CD4-positive, alpha-beta T cell treated with Interleukin-1 beta for 1 hour (primary cell): ENCODE measurements at places on chromosomes 5 and 9.

- no peak for DNase-seq
Observed at GRCh38 chr9:14278291-14278721, 35.6 kb downstream of the NFIB start.

GRCh38 chr9:131734781-131735180 is 5.1 kb downstream of the RAPGEF1 start:
- no peak for DNase-seq

- no peak for DNase-seq
Observed at GRCh38 chr9:90010793-90011192, 406.0 kb downstream of the GADD45G start.

DNA sequence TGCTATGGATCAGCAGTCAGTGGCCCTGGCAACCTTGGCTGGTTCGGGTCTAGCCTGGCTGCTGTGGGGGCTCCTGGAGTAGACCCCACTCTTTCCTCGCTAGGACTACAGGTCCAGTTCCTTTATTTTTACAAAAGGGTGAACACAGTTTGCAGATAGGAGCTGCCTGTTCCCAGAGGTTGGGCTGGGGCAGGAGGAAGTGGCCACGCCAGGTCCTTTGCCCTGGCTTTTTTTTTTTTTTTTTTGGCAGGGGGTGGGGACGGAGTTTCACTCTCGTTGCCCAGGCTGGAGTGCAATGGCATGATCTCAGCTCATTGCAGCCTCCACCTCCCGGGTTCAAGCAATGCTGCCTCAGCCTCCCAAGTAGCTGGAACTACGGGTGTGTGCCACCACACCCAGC is 7.9 kb downstream of the SLC2A6 start:
- DNase-seq, result no peak

DNA sequence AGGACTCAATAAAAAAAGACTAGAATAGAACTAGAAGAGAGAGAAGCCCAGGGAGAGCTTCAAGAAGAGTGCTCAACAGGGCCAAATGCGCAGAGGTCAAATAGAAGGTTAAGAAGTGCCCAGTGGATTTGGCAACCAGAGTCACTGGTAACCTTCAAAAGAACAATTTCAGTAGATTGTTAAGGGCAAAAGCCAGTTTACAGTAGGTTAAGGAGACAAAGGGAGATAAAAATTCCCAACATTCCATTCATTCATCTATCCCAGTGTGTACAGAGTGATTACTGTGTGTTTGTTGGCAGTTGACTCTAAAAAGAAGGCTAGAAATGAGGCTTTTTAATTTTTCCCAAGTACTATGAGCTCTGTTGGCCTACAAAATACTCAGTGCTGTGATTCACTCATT is 69.4 kb downstream of the RIGI start:
- DNase-seq, result no peak

DNA sequence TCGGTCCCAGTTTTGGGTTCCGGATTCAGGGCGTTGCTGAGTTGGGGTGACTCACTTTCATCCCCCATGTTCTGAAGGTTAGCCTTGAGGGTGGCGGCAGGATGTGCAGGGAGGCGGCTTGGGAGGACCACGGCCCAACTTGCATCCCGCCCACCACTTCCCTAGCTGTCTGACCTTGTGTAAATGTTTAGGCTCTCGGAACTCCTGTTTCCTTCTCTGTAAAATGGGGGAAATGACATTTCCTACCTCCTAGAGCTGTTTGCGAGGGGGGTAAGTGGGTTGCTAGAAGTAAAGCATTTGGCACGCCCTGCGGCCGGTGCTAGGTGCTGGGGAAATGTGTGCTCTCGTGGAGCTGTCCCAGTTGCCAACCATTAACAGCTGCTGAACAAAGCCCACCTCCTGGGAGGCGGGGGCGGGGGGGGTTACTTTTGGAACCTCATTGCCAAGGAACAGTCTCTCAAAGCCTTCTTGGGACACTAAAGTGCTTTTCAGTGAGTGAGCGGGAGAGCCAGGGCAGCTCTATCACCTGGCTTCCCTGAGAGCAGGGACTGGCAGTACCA is 27.5 kb downstream of the PTGES2 start:
- no peak for DNase-seq

GRCh38 chr5:141369994-141370848 is at the start of gene PCDHGB3:
Gene PCDHGB3 (plus strand): TSS chr5:141370242. CDS start chr5:141370395, 153 bp downstream.
- DNase-seq, result peak; percentile 33

DNA sequence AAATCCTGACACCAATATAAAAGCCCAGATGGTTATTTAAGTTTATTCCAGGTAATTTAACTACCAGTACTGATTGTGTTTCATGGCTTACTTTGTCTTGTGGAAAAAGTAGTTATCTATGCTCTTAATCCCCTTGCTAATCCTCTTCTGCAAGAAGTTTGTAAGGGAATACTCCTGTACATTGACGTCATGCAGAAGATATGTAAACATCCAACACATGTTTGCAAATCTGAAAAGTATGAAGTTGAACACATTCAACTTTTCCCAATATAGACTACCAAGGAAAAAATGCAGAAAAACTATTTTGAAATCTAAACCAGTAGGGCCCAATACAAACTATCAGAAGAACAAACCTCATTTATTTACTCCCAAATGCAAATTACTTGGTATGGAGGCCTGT is 56.3 kb upstream of the ELL2 start:
- DNase-seq, result no peak

DNA sequence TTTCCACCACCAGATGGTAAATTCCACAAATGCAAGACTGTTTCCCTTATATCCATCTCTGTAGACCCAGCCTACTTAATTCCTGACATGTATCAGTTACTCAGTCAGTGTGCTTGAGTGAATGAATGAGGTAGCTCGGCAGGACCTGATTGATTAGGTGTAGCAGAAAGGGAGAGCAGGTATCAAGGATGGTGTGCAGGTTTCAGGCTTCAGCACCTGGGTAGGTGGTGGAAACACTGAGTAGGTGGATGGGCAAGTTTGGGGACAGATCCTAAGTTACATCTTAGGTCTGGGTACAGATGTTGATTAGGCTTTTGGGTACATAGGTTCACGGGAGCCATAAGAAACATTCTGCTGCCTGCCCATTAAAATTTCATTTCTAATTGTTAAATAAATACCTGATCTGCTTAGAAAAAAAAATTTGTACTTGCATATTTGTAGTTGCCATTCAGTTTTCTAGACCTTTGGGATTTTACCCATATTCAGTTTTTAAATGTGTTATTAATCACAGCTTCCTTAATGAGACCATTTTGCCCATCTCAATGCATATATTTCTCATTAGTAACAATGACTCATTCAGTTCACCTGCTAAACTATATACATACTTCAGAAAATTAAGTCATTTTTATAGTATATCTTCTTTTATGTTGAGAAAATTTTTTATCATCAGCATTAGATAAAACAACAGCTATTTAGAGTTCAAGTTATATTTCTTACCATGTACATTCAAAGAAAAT is 111.8 kb downstream of the INIP start:
- DNase-seq, result no peak

DNA sequence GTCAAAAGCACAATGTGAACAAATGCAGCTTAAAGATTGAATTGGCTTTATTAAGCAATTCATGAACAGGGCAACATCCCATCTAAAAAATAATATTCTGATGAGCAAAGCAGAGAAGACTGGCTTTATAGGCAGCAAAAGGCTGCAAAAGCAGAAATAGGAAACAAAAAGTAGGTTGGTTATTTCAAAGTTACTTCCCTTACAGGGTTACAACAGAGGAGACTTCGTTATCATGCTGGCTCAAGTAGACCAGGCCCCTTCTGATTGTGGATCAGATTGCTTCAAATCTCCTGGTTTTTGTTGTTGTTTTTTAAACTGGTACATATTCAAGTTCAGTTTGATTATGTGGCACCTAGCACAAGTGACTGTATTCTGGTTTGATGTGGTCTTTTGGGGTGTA is 73.1 kb downstream of the MAN2A1 start:
- no peak for DNase-seq

- DNase-seq, result no peak
Observed at GRCh38 chr9:129981180-129981907, 61.6 kb downstream of the FNBP1 start.

GRCh38 chr9:122095010-122095767 is 2.1 kb upstream of the TTLL11 start:
- DNase-seq, result peak; percentile 39

DNA sequence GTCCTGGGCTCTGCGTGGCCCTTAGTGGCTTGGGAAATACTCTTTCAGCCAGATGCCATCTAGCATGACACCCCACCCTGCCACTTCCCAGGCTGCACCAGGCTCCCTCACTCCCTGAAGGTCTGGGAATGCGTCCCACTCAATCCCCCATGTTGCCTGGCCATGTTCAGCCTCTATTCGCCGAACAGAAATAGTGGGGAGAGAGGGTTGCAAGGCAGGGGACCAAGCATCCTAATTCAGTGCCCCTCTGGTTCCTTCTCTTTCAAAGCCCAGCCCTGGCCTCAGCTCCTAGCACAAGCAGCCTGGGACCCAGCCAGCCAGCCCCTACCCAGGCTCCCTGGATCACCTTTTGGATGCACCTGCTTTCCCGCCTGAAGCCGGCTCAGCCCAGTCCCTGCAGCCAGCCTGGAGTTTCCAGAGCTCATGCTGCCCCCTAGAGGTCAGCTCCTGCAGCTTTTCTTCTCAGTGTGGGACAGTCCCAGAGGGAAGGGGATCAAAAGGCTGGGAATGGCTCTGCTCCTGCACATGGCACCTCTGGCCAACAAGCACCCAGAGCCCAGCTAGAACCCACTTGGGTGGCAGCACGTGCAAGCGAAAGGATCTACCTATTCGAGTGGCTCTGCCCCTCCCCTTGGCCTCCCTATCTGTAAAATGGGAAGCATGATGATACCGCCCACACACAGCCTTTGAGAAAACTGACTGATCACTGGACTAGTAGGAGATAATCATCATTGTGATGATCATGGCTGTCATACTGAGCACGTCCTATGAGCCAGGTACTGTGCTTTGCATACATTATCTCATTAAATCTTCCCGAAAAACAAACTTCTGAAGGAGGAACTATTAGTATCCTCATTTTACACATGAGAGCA is 48.7 kb upstream of the C5orf58 start:
- peak; percentile 20 for DNase-seq

DNA sequence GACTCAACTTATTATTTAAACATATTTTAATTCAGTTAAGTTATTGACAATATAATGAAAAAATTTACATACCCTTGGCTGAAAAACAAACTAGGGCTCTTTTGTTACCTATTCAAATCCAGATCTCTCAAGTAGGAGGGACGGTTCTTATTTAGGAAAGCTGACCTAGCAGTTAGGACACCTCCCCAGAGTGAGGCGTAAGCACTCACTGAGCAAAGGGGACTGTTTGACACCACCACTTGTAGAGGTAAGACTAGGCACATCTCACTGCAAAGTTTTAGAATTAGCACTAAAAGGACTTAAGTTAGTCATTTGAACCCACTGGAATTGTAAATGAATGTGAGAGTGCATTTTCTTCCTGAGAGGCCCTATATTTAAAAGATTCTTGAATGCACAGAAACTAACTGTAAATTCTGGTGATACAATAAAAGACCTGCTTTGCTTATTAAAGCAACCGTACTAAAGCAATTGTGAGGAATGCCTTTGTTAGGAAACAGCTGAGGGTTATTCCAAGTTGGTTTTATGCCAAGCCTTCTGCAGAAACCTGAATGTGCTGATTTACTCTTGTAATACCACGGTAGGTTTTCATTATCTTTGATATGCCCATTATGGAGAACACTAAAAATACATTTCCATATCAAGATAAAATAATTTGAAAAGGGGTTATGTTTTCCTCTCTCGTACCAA is 16.2 kb downstream of the HACD4 start:
- no peak for DNase-seq

DNA sequence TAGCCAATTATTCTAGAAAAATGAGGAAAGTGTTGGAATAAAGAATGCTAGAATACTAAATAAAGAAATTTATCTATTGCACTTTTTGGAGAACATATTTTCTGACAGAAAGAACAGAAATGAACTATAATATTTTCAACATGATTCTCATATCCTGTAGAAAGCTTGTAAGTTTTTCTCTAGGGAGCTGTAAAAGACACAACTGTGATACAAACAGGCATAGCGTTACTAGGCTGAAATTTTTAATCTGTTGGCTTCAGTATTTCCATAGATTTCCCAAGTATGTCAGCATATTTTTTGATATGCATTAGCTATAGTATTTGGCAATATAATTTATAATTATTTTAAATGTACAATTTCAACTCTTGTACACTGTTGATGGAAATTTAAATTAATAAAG is 31.3 kb downstream of the ANXA1 start:
- DNase-seq, result no peak

GRCh38 chr5:178589180-178590140 is 733 bp downstream of the COL23A1 start:
- no peak for DNase-seq

DNA sequence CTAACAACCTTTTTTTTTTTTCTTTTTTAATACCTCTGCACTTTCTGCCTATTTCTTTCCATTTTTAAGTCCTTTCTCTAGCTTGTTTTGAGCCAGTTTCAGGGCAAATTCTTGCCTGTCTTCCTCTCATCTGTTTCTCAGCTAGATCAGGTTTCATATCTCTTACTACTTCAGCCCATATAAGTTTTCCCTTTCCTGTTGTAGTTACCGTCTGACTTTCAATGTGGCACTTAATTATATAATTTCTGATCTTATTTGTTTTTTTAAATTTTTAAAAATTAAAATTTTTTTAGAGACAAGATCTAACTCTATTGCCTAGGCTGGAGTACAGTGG is 104.7 kb upstream of the ELL2 start:
- DNase-seq, result no peak

DNA sequence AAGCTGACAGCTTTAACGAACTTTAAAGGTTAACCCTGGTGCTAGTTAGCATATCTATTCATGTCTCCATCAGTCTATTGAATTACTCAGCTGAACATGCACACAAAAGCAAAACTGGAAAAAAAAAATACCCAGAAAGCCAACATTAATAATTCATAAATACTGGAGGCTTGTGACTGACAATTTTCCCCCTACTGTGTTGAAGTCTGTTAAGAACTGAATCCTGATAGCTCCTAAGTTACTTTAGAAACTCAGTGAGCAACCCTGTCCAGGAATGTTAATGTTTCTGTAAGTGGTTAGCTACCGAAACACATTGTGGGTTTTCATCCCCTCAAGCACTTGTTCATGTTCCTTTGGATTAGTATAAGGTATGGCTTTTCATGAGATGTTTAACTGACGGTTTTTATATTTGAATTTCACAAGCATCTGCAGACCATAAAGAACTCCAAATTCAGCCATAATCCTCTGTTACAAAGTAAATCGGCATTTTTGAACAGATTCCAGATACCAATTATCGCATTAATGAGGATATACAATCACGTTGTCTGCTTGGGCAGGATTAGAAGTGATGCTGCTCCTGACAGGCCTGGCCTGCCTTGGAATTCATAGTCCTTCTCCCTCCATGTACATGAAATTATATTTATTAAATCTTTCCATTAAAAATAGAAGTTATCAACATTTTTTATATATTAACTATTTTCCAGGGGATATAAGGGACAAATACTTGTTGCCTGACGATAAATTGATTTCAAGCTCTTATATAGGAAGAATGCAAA is 331.2 kb downstream of the TLE4 start:
- no peak for DNase-seq

DNA sequence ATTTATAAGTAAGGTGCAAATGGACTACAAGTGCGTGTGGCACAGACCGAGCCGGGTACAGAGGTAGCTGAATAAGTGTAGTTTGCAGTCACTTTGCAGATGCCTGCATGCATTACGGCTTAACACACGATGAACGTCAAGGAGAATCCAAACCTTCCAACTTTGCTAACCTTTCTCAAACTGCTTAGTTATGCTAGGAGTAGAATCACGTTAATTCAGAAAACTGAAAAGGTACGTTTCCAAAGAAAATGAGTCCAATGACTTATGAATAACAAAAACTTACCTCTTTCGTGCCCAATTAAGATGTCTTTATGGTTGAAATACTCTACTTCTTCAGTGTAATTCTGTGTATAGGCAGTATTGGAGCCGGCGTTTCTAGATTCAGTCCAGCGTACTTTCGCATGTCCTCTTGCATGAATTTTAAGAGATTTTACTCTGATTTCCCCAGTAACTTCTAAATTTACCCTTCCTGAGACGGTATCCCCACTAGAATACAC is 539 bp downstream of the ARRDC3 start:
- DNase-seq, result peak; percentile 53
